ENCODE measurements at places on chromosomes 5 and 9.

DNA sequence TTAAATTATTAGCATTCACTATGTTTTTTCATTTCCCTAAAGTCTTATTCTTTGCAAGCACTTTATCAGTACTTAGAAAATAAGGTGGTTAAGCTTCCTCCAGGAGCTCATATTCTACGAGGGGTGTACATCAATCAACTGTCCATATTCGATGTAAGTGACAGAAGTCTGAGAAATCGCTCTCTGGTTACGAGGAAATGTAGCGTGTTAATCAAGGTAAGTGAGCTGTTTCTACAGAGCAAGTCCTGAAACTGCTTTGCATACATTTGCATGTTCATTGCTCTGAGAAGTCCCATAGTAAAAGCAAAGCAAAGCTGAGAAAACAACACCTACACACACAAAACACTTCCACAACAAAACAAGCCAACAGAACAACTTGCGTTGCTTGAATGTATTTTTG, 893.9 kb upstream of the DMAC1 start:
- no peaks in the 10 kb centered on the region for H3K4me1 ChIP-seq
- no peak overlapping the region for H3K27ac ChIP-seq
- no peak overlapping the region for H3K4me3 ChIP-seq
- no peaks in the 10 kb centered on the region for H3K27me3 ChIP-seq

- peaks cover 8% of the 10 kb centered on the region for H3K4me1 ChIP-seq
- H3K4me3 ChIP-seq: no peak overlapping the region
- H3K36me3 ChIP-seq: peaks cover 5% of the 10 kb centered on the region
- no peak for DNase-seq
Observed at GRCh38 chr5:39063037-39063436, 11.2 kb downstream of the RICTOR start.

DNA sequence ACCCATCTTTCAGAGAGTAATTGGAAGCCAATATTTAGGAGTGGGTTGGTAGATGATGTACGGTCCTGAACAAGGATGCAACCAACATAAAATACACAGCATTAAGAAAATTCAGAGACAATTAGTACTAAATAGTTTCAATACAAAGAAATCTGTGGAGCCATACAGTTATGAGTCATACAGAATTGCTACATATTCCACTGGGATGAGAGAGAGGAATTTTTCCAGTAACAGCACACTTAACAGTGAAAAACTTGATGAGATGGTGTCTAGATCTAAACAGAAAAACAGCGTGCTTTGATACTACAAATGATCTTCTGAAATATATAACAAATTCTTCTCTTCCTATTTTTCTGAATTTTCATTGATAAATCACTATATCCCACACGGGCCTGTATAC, 1999.3 kb upstream of the CDH9 start:
- DNase-seq: no peak
- no peaks in the 10 kb centered on the region for H3K27me3 ChIP-seq
- H3K36me3 ChIP-seq: no peaks in the 10 kb centered on the region
- no peaks in the 10 kb centered on the region for H3K4me1 ChIP-seq
- H3K27ac ChIP-seq: no peak overlapping the region

- no peaks in the 10 kb centered on the region for H3K36me3 ChIP-seq
- H3K27me3 ChIP-seq: no peaks in the 10 kb centered on the region
- peaks cover 21% of the 10 kb centered on the region for H3K4me1 ChIP-seq
- no peak for DNase-seq
Observed at GRCh38 chr9:125260561-125260960, 1.1 kb upstream of the GAPVD1 start.

DNA sequence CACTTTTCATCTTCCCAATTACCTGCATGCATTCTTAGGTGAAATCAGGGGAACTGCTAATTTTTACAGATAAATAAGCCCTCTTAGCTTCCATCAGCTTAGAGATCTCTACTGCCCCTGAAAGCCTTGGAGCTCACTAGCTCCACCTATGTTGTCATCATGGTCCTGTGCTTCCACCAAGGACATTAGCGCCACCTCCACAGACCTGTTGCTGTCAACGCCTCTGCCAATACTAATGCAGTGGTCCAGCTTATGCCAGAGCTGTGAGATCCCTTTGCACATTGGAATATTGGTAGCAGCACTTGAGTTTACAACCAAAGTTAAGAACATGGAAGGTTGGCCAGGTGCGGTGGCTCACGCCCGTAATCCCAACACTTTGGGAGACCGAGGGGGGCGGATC, 7.7 kb upstream of the SHISAL2B start:
- no peak for DNase-seq
- H3K27ac ChIP-seq: no peak overlapping the region
- H3K4me1 ChIP-seq: no peaks in the 10 kb centered on the region

DNA sequence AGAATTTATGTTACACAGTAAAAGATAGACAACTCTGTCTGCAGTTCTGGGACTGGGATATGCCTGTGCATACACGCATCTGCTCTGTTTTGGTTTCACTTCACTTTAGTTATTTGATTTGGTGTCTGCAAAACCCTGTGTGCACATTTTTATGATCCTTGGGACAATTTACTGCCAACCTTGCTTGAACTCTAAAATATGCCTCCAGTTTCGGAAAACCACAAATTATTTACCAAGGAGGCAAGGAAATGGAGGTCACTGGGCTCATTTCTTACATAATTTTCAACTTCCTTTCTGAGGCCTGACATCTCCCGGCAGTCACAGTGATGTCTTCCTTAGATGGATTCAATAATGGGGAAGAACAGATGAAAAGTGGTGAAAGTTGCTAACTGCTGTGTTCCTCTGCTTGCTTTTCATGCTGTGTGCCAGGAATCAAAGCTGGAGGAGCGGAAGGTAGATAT, 61.2 kb upstream of the TAF11L2 start:
- H3K27me3 ChIP-seq: no peaks in the 10 kb centered on the region
- no peak overlapping the region for H3K27ac ChIP-seq
- peaks cover 13% of the 10 kb centered on the region for H3K4me1 ChIP-seq
- H3K4me3 ChIP-seq: peak overlapping the region; percentile 20
- DNase-seq: no peak

DNA sequence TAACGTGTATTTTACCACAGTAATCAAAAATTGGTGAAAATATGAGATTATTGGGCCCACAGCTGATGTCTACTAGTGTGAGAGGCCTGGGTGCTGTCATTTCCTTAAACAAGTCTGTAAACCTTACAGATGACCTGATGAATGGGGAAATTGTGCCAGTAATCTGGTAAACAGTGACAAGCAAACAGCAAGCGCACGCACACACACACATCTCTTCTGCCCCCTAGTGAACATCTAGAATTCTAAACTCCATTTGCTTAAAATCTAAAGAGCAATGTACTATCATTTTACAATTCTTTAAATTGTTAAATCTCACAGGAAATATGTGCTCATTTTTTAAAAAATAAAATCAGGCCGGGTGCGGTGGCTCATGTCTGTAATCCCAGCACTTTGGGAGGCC, 7.5 kb upstream of the RAPGEF1 start:
- no peak overlapping the region for H3K27ac ChIP-seq
- H3K36me3 ChIP-seq: no peaks in the 10 kb centered on the region
- H3K4me3 ChIP-seq: no peak overlapping the region
- DNase-seq: no peak

GRCh38 chr5:72555871-72556270, 48.7 kb upstream of the ZNF366 start:
- no peak for DNase-seq

GRCh38 chr9:115615000-115615401, 497.0 kb upstream of the TNC start:
- H3K27ac ChIP-seq: no peak overlapping the region
- no peak for DNase-seq
- no peaks in the 10 kb centered on the region for H3K27me3 ChIP-seq
- H3K4me1 ChIP-seq: no peaks in the 10 kb centered on the region
- no peak overlapping the region for H3K4me3 ChIP-seq
- no peaks in the 10 kb centered on the region for H3K36me3 ChIP-seq

- no peaks in the 10 kb centered on the region for H3K27me3 ChIP-seq
- H3K4me1 ChIP-seq: no peaks in the 10 kb centered on the region
- H3K4me3 ChIP-seq: no peak overlapping the region
- no peak for DNase-seq
Observed at GRCh38 chr5:180126716-180127681, 55.4 kb upstream of the RNF130 start.

GRCh38 chr5:170552621-170553115, 48.8 kb downstream of the KCNIP1 start:
- H3K36me3 ChIP-seq: no peaks in the 10 kb centered on the region
- H3K4me3 ChIP-seq: no peak overlapping the region
- H3K27ac ChIP-seq: no peak overlapping the region
- no peaks in the 10 kb centered on the region for H3K4me1 ChIP-seq
- no peak for DNase-seq

DNA sequence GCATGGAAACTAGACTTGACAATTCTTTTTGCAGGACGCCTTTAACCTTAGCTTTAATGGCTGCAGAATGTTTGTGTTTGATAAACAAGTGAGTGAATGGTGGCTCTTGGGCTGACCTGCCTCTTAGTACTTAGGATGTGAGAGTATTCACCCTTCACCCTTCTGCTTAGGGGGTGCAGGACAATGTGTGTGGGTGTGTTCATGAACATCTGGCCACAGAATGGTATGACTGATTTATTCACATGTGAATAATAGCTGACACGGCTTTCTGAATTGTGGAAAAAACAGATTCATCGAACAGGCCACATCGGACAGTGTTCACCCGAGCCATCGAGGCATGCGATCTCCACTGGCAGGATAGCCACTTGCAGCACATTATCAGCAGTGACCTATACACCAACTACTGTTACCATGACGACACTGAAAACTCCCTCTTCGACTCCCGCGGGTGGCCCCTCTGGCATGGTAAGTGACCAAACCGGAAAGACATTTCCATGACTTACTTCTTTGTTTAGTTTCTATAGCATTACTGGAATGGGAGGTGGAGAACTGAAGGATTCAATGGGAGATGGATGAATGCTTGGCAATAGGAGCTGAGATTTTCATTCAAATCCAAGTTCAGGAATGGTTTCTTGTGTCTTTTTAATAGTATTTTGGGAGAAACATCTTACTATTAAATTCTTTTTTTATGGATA, 193.6 kb downstream of the ZSWIM6 start:
- DNase-seq: no peak
- H3K27ac ChIP-seq: no peak overlapping the region
- H3K4me1 ChIP-seq: no peaks in the 10 kb centered on the region
- no peaks in the 10 kb centered on the region for H3K36me3 ChIP-seq

DNA sequence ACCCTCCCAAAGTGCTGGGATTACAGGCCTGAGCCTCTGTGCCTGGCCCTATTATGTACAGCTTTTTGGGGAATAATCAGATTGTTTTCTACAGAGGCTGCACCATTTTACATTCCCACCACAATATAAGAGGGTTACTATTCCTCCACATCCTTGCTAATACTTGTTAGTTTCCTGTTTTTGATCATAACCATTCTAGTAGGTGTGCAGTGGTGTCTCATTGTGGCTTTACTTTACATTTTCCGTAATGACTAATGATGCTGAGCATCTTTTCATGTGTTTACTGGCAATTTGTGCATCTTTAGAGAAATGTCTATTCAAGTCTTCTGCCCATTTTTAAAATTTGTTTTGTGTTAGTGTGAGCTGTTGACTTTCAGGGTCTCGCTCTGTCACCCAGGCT, 18.3 kb downstream of the PTPN3 start:
- H3K27me3 ChIP-seq: peaks cover 4% of the 10 kb centered on the region
- no peak for DNase-seq
- no peaks in the 10 kb centered on the region for H3K36me3 ChIP-seq
- H3K4me3 ChIP-seq: no peak overlapping the region
- no peak overlapping the region for H3K27ac ChIP-seq

- no peaks in the 10 kb centered on the region for H3K4me1 ChIP-seq
- H3K27ac ChIP-seq: no peak overlapping the region
- no peak for DNase-seq
Observed at GRCh38 chr9:24416136-24416535, 129.6 kb downstream of the IZUMO3 start.

DNA sequence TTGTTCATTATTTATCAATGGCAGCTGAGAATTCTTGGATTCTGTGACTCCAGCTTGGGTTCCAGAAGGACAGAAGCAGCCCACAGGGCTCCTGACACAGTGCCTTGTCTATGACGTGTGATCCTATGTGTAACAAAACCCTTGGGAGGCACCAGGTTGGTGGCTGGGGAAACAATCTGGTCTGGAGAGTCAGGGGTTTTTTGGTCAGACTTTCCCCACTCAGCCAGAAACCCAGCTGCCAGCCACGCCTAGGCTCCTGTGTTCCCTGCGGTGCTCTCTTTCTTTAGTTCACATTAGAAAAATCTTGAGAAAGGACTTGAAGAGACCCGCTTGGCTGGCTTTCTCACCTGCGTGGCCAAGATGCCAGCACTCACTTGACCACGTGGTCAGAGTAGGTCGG, 15.5 kb upstream of the ZBED3 start:
- no peaks in the 10 kb centered on the region for H3K36me3 ChIP-seq
- no peak overlapping the region for H3K4me3 ChIP-seq
- no peaks in the 10 kb centered on the region for H3K4me1 ChIP-seq
- DNase-seq: no peak

DNA sequence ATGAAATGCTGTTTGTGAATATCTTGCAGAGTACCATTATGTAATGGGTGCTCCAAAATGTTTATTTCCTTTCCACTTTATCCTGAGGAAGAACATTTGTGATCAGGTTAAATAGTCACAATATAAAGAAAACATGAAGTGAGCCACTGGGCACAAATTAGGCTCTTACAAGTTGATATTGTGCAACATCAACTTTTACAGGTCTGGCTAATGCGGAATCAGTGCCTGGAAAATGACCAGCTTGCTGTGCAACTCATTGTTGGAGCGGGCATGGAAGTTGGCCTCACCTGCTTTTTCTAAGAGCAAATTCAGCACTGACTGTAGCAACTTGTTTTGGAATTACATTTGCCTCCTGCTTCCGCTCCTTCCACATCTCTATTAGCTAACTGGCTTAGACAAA, 216.9 kb upstream of the PLPPR1 start:
- DNase-seq: no peak
- no peaks in the 10 kb centered on the region for H3K27me3 ChIP-seq
- no peaks in the 10 kb centered on the region for H3K36me3 ChIP-seq
- no peak overlapping the region for H3K4me3 ChIP-seq

DNA sequence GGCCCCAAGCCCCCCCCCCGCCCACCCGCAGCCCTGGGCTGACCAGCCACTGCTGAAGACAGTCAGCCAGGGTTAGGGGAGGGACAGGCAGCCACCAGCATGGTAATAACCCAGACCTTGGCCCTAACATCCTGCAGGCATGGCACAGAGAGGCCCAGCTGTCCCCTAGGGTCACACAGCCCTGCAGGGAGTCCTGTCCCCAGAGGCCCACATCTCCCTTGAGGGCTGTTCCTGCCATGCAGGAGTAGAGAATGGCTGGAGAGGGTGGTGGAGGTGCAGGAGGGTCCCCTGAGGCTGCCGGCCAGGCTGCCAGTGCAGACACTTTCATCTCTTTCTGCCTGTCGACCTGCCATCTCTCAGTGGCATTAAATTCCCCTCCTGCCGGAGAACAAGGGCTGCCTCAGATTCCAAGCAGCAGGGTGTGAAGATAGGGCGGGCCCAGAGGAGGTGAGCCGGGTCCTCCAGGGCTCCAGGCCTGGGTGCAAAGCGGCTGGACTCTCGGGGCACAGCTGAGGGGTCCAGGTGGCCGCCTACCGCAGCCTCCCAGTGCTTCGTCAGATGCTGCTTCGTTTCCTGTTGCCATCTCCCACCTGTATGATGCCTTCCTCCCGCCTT, 40.0 kb downstream of the CXXC5 start:
- no peak overlapping the region for H3K27ac ChIP-seq
- no peaks in the 10 kb centered on the region for H3K27me3 ChIP-seq
- H3K4me1 ChIP-seq: peaks cover 12% of the 10 kb centered on the region
- no peak overlapping the region for H3K4me3 ChIP-seq
